ENCODE measurements at places on chromosomes 7 and 10.

DNA sequence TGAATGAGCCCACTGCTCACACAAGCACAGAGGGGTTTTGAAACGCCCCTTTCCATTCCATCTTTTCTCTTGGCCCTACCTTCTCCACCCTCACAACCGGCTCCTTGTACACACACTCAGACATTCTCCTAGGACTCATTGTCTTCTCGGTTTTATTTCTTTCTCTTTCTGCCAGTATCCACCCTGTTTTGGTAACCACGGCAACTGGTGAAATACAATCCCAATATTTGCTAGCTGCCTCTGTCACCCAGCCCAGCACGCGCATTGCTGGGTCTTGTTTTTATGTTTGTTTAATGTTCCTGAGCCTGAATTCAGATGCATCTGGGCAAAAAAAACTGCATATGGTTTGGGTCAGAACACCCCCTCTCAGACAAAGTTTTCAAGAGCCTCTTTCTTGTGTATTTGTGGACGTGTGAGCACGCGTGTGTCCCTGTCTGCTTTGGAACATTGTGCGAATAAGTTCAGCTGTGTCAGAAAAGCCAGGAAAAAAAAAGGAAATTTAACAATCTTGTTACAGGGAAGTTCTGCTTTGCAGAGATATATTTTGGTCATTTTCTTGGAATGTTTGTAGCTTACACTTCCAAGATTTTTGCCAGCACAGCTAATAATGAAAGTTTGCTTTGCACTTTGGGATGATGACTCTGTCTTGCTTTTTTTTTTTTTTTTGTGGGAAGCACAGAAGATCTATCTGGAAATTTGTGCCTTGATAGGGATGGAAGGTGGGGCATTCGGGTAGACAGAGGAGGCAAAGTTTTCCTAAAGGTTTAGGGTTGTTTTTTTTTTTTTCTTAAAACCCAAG, 225.9 kb downstream of the TRIL start:
- DNase-seq: no peak

DNA sequence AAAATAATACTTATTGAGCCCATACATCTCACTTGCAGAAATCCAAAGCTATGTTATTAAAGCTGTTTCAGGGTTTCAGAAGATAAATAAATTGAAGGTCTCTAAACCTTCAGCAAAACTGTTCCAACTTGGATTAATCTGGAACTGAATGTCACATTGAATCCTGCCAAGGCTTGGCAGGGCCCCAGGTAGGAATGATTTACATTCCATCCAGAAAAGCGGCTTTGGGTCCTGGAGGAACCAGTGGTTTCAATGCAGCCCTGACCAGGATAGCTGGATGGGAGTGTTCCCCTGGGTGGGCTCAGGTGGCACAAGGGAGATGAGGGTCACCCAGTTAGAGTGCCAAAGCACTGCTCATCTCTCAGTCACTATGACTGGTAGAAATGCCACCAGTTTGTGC, 37.0 kb upstream of the TMEM72 start:
- no peak for DNase-seq

DNA sequence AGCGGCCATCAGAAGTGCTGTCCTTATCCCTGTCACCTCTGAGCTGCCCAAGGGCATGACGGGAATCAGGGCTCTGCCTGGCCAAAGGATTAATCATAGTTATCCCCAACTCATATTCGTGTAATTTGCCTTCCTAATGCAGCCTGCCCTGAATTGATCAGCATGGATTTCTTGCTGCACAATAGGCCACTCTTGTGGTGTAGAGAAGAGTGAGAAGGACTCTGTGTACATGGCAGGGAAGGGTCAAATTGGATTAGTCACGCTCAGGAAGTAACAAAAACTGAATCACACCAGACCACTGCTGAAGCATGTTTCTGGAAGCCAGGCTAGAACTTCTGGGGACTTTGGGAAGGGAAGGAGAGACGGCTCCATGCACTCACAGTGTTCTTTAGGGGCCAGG, 227.0 kb downstream of the BUB3 start:
- no peak for DNase-seq

GRCh38 chr7:13821152-13821787, 168.2 kb downstream of the ETV1 start:
- no peak for DNase-seq

DNA sequence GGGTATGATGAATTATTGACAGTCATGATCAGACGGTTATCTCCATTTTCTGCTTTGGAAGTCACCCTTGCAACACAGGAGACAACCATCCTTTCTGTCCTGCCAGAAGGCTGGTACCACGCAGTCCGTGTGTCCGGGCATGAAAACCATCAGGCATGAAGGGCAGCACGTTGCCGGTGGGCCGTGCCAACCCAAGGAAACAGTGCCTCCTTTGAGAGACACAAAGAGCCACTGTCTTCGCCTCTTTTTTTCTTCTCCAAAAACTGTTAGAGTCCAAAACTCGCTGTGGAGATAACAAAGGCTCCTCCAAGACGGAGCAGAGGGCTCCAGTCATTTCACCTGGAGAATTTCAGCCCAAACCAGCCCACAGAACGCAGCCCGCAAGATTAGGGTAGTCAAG, 60.4 kb upstream of the ARHGAP21 start:
- no peak for DNase-seq

Data from stimulated activated CD4-positive, alpha-beta T cell treated with anti-CD3 and anti-CD28 coated beads, Interleukin-1b, Interleukin-23, amount 100 ng/mL, for 1 hour (primary cell).